ENCODE measurements at places on chromosomes 5 and 9.
A peak's percentile ranks its signal among the peaks of the same experiment; 100 is the strongest.

GRCh38 chr5:96863949-96864584 is 12.2 kb upstream of the ERAP2 start:
- DNase-seq: no peak

DNA sequence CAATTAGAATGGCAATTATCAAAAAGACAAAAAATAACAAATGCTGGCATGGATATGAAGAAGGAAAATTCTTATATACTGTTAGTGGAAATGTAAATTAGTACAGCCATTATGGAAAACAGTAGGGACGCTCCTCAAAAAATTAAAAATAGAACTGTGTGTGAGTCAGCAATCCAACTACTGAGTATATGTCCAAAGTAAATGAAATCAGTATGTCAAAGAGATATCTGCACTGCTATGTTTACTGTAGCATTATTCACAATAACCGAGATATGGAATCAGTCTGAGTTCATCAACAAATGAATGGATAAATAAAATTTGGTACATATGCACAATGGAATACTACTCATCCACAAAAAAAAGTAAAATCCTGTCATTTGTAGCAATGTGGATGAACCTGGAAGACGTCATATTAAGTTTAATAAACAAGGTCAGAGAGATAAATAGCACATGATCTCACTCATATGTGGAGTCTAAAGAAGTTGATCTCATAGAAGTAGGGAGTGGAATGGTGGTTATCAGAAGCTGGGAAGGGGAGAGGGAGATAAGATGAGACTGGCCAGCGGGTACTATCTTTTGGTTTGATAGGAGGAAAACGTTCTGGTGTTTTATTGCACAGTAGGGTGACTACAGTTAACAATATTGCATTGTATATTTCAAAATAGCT is 16.6 kb upstream of the SHC3 start:
- no peak for DNase-seq

GRCh38 chr9:116494815-116495634 is 192.1 kb upstream of the TRIM32 start:
- peak; percentile 14 for DNase-seq

- no peak for DNase-seq
These were observed 31.4 kb upstream of the SPARC start for GRCh38 chr5:151718153-151718552.

- no peak for DNase-seq
These were observed at the start of gene STK32A for GRCh38 chr5:147234825-147235635. TSS of gene STK32A (plus strand) at chr5:147235026. CDS start at chr5:147239635, 4,609 bp downstream.

- DNase-seq: no peak
These were observed 464 bp downstream of the GDF9 start for GRCh38 chr5:132865668-132866341.

- DNase-seq: no peak
These were observed 196.2 kb downstream of the DIRAS2 start for GRCh38 chr9:90446200-90446948.
